ENCODE measurements at places on chromosomes 7 and 10.

GRCh38 chr7:88204525-88205110 is 15.2 kb downstream of the SRI start:
- no peak for DNase-seq

- DNase-seq, result no peak
These were observed 6.0 kb upstream of the ELFN1 start for GRCh38 chr7:1663857-1664651.

DNA sequence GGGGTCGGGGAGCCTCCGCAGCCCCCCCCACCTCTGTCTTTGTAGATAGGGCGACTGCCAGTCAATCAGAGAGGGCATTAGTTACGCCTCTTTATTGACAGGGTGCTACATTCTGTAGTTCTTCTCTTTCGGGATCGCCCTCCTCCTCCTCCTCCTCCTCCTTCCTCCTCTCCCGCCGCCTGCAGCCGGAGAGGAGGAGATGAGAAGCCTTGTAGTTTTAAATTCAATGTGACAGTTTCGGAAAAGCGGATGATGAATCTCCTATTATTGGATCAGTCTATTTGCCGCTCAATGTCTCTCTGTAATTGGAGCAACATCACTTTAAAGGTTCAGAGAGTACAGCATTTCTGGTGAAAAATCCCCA is 587 bp upstream of the UNCX start:
- DNase-seq, result no peak

GRCh38 chr7:138208142-138208570 is 131.9 kb downstream of the AKR1D1 start:
- DNase-seq, result no peak

DNA sequence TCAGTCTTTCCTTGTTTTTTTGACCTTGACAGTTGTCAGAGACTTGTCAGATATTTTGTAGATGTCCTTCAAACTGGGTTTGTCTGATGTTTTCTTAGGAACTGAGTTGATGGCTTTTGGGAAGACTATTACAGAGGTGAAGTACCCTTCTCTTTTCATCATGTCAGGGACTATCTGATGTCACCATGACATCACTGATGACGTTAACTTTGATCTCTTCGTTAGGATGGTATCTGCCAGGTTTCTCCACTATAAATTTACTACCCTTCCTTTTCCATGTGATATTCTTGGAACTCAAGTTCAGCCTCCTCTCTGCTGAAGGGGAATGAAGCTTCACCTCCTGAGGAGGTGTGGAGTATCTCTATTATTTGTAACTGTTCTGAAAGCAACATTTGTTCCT is 78.5 kb downstream of the SUGCT start:
- no peak for DNase-seq

DNA sequence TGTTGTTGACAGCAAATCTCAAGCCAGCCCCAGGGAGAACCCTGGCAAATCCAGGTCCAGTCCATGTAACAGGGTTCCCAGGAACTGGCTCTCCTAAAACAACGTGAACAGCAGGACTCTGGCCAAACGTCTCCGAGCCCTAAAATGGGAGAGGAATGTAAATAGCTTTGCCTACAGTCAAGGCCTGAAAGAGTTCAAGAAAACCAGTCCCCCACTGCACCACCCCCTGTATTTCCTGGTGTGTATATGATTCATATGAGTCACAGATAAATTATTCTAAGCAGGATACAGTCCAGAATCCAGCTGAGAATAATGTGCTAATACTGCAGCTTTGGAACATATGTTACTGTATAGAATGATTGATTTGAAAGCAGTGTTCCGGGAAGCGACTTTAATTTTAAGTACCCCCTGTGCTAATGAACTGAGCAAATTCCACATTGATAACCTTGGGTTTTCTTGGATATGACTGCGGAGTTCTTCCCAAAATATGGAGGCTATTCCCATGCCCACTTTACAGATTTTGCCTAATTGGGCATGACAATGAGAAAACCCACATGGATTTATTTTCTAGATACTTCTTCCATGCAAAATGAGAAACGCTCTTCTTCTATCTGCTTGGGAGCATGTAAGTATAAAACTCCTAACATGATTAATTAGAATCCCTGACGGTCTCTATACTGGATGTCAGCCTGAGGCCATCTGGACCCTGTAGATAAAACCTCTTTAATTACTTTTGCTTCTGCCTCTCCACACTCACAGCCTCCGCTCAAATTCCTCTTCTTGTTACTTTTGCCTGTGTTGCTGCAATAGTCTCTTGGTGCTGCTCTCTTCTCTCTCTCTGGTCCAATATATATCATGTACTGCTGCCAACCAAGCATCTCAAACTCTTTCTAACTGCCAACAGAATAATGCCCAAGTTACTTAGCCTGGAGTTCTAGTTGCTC is 50.2 kb downstream of the LAMB4 start:
- DNase-seq, result peak; percentile 87

DNA sequence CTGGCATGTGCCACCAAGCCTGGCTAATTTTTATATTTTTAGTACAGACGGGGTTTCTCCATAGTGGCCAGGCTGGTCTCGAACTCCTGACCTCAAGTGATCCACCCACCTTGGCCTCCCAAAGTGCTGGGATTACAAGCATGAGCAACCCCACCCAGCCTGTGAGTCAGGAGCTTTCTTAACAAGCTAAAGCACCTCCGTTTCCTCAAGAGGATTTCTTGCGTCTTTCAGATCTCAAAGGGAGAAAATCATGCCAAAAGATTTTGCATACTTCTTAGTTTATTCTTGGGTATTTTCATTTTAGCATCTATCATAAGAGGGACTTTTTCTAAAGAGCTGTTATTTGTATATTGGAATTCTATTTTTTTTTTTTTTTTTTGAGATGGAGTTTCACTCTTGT is 47.9 kb upstream of the FOXK1 start:
- peak; percentile 63 for DNase-seq

DNA sequence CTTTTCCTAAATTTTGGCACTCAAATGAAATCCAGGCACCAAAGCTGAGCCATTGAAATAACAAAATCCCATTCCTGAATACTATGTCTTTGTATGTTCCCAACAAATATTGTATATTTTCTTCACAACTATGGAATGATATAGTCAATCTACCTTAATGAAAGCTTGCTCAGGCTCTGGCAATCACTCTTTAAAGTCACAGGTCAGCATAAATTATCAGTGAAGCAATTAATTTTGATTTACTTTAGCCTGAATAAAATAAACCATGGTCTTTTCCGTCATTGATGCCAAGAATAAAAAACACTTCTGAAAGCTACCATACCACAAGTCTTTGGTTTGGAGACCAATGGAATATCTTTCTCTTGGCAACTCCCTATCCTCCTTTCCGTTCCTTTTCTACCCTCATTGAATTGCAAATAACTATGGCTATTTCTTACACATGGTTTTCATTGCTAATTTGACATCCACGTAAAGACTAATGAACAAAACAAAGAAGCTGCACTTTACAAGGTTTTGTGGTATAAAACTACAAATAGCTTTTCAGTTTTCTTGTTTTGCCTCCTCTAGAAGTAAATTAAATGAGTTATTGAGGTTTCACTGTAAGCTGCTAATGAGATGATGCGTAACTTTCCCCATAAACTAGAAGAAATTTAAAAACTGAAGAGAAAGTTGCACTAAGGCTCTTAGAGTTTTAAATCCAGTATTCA is 166.6 kb downstream of the TAX1BP1 start:
- DNase-seq, result no peak

GRCh38 chr7:136976504-136977251 is 108.2 kb downstream of the CHRM2 start:
- DNase-seq, result peak; percentile 4

GRCh38 chr7:139106959-139107358 is 2.6 kb downstream of the ZC3HAV1 start:
- DNase-seq, result peak; percentile 10

DNA sequence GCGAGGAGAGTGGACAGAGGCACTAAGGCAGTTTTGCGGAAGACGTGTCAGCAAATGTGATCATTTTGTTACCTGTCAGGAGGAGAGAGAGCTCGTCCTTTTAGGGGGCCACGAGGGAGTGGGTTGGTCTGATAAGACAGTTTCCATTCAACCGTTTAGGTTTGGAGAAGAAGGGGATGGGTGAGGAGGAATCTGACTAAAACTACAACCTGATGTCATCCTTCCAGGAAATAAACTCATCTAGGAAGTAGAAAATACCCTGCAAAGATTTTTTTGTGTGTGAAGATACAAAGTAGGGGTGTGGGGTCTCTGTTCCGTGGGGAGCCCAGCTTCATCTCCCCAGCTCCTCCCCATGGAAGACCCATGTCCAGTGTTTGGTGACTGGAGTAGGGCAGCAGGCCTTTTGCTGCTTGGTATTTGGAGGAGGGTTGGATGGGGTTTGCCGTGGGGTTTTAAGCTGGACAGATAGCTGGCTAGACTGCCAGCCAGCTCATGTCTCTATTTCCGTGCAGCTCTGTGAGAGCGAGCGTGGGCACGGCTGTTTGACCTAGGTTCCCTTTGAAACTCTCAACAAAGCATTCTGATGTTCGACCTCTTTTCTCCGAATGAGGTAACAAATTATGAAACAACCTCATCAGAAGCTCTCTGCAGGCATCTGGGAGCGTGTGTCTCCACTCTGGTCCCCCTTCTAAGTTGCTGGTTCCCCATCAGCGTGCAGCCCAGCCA is 136.0 kb upstream of the TCF7L2 start:
- DNase-seq, result no peak

DNA sequence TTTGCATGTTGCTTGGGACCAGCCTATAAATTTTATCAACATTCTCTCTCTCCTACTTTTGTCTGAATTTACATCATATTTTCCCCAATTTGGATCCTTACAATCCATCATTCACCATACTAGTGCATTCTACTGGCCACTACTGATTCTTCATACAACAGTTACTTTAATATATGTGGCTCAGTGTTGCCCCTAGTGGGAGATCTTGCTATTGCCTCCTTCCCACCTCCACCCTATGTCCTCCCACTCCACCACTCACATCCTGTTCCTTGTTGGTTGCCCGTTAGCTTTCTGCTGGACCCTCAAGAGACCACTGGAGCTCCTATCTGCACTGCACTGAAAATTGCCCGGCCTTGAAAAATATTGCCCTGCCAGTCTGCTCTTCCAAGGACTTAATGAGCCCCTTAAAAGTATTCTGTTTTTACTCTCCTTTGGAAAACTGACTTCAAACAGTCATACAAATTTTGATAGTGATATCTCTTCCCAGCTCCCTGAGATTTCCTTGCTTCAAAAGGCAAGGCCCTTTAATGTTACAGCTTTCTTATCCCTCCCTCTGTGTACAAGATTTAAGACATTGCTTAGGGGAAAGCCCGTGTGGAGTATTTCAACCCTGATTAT is 243.2 kb upstream of the TMEM229A start:
- no peak for DNase-seq

- DNase-seq, result peak; percentile 76
These were observed 851 bp upstream of the GOT1 start for GRCh38 chr10:99431190-99431760.

- no peak for DNase-seq
These were observed 771 bp upstream of the ADIRF start for GRCh38 chr10:86967481-86967941.

- peak; percentile 66 for DNase-seq
These were observed 3.6 kb upstream of the ITGB8 start for GRCh38 chr7:20327055-20327454.

GRCh38 chr7:8516976-8517375 is 83.6 kb downstream of the NXPH1 start:
- no peak for DNase-seq

Data from GM23248 (cell line).